Activated T-cell treated with anti-CD3 and anti-CD28 coated beads, Interleukin-2, amount 50 U/mL, for 4 hours (primary cell): ENCODE measurements at places on chromosomes 6 and 20. TPM values are rescaled to one million over a fixed set of nuclear protein-coding genes. Genes with fewer than 3 reads are reported as not detected.

DNA sequence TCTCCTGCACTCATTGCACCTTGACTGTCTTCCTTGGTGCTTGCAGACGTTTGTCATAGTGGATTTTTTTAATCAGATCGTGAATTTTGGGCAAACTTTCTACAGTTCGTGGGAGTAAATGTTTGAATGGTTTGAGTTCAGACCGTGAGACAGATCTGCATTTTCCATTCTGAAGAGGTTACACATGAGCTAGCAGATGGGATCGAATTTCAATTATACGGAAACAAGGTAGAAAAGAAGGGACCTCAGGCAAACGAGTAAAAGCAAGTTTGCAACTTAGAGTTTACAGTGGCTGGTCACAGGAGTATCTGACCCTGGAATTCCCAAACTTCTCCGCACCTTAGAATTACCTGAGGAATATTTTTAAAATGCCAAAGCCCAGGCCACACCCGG lies 17.2 kb upstream of the NCR2 start:
- DNase-seq: no peak

GRCh38 chr6:36382976-36383375 lies 4.5 kb downstream of the ETV7 start:
- DNase-seq: no peak

GRCh38 chr20:8706961-8707700 lies 361.8 kb upstream of the PLCB4 start:
- no peak for DNase-seq

DNA sequence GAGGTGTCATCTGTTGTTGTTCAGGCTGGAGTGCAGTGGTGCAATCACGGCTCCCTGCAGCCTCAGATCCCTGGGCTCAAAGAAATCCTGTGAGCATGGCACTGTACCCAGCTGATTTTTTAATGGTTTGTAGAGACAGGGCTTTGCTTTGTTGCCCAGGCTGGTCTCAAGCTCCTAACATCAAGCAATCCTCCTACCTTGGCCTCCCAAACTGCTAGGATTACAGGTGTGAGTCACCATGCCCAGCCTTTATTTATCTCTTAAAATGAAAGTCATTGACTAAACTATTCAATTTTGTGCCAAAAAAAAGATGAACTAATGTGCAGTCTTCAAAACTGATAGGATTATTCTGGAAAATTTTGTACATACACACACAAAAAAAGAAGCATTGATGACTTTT lies 38.8 kb upstream of the UNC93A start:
- DNase-seq: no peak

DNA sequence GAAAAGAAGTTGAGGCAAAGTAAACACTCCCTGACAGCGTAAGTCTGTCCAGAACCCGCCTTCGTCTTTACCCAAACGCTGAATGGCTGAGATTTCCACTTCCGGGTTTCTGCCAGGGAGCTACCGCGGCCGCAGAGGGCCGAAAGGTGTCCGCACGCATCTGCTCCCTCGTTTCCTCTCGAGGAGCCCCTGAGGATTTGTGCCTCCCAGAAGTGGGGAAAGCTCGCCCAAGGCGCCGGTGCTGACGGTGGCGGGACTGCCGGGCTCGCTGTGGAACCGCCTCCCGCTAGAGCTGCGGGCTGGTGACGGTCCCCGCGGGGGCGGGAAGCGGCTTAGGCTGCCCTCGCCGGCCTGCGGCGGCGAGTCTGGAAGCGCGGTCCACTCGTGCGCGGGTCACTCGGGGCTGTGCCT lies 1760.2 kb upstream of the DEFB115 start:
- DNase-seq: peak; percentile 6

DNA sequence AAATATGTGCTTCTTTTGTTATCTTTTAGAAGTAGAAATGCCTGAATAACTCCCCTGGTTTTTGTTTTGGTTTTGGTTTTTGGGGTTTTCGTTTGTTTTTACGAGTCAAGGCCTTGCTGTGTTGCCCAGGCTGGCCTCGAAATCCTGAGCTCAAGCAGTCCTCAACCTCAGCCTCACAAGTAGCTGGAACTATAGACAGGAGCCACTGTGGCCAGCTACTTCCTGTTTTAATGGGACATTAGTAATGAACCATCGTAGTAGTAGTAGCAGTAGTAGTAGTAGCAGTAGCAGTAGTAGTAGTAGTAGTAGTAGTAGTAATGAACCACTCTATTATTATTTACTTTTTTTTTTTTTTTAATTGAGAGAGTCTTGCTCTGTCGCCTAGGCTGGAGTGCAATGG lies 66.0 kb downstream of the UBR2 start:
- DNase-seq: no peak

DNA sequence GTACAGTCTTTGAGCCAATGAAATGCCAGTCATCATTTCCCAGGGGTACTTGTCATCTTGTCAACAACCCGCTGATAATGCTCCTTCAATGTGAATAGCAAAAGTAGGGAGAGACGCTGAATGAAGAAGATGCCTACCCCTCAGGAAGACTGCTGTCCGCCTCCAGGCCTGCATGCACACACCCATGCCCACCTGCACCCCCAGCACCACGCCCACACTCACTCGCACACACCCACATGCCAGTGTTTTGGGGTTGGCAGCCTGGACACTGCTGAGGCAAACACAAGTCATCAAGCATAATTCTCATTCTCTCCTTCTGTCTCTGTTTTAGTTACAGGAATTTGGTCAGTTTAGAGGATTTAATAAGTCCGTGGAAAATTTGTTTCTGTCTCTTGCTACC lies 63.6 kb downstream of the SYTL3 start:
- DNase-seq: no peak

- no peak for DNase-seq
Measured at GRCh38 chr6:163589387-163589786, 174.9 kb downstream of the QKI start.

DNA sequence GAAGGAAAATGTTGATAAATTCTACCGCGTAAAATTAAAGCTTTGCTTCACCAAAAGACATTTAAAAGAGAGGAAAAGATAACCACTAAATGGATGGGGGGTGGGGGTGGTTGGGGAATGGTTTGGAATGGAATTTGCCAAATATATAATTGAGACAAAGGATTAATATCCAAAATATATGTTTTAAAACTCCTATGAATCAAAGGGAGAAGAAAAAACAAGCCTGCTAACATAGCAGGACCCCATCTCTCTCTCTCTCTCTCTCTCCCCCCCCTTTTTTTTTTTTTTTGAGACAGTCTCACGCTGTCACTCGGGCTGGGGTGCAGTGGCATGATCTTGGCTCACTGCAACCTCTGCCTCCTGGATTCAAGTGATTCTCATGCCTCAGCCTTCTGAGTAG lies 13.4 kb upstream of the NR2E1 start:
- DNase-seq: no peak

RIPPLY2 gene
- not detected for total RNA-seq

SGK2 gene
- total RNA-seq: not detected

HLA-DRA gene
- total RNA-seq: 37.3 TPM

APOBEC2 gene
- not detected for total RNA-seq

NKX2-4 gene
- not detected for total RNA-seq
